ENCODE measurements at places on chromosomes 4 and X. TPM values are rescaled to one million over a fixed set of nuclear protein-coding genes. Genes with fewer than 3 reads are reported as not detected.

- no peak overlapping the region for H3K27ac ChIP-seq
- H3K4me1 ChIP-seq, result no peaks in the 10 kb centered on the region
- no peaks in the 10 kb centered on the region for H3K27me3 ChIP-seq
- H3K4me3 ChIP-seq, result no peak overlapping the region
- DNase-seq, result no peak
Measured at GRCh38 chr4:53937327-53937726, 127.1 kb downstream of the CHIC2 start.

DNA sequence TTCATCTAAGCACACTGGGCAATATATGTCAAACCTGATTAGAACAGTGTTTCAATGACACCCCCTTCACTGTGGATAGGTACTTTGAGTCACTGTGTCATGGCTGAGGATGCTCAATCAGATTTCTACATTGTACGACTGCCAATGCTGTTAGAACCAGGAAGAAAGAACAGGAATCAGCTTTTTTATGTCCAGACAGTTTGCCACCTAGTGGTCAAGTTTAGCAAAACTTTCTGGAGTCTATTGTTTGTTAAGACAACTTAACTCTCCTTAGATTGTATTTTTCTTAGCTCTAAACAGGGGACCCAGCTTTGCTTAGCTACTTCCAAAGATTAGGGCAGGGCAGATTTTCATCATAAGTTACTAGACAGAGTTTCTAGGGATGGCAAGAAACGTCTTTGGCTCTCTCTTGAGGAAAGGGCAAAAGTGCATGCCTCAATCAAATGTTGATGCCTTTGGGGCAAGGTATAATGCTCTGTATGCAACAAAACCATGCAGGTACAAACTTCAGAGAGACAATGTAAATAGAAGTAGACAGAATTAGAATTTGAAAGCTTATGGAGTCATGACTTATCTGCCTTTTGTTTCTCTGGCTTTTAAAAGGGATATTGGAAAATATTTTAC lies 40.5 kb upstream of the BMP3 start:
- H3K27ac ChIP-seq, result no peak overlapping the region
- no peaks in the 10 kb centered on the region for H3K27me3 ChIP-seq
- DNase-seq, result peak; percentile 38
- H3K4me1 ChIP-seq, result no peaks in the 10 kb centered on the region
- H3K36me3 ChIP-seq, result no peaks in the 10 kb centered on the region

DNA sequence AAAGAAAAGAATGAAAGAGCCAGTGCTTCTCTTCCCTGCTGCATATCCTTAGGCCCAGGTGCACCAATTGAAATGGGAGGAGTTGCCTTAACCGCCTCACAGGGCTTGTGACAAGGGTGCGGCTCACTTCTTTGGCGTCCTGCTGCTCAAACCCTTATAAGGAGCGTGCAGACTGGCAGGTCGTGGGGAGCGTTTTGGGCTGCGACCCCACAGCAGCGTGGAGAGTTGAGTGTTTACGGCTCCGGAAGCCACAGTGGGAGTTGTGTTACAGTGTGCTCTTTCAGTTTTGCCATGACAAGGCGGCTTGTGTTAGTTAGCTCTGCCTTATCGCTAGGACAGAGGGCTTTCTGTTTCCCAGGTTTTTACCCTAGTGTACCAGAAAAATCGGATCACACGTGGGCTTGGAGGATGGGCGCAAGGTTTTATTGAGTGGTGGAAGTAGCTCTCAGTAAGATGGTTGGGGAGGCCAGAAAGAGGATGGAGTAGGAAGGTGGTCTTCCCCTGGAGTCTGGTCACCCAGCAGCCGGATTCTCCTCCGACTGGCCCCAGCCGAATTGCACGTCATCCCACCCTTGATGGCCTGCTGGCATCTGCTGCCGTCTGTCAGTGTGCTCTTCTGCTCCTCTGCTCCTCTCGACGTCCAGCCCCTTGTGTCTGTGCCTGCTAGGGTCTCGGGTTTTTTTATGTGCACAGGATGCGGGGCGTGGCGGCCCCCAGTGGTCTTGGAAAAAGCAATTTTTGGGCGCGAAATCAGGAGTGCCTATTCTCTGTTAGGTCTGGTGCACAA lies 718.9 kb downstream of the ARAP2 start:
- H3K27me3 ChIP-seq, result no peaks in the 10 kb centered on the region
- H3K36me3 ChIP-seq, result no peaks in the 10 kb centered on the region
- DNase-seq, result no peak
- H3K4me1 ChIP-seq, result no peaks in the 10 kb centered on the region
- no peak overlapping the region for H3K27ac ChIP-seq

DNA sequence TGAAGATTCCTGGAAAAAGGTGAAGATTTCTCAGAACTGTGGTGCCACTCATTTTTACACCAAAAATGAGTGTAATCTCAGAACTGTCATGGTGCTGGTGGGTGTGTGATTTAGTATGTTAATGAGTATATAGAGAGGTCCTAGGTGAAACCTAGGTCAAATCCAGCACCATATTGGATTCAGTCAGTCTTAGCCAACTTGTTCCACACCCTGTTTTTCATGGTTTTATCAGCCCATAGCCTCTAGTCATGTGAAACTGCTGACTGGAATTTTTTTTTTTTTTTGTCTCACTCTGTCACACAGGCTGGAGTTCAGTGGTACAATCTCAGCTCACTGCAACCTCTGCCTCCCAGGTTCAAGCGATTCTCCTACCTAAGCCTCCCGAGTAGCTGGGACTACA lies 58.0 kb downstream of the LAS1L start:
- no peaks in the 10 kb centered on the region for H3K36me3 ChIP-seq
- H3K27me3 ChIP-seq, result no peaks in the 10 kb centered on the region
- H3K27ac ChIP-seq, result no peak overlapping the region
- no peak for DNase-seq

DNA sequence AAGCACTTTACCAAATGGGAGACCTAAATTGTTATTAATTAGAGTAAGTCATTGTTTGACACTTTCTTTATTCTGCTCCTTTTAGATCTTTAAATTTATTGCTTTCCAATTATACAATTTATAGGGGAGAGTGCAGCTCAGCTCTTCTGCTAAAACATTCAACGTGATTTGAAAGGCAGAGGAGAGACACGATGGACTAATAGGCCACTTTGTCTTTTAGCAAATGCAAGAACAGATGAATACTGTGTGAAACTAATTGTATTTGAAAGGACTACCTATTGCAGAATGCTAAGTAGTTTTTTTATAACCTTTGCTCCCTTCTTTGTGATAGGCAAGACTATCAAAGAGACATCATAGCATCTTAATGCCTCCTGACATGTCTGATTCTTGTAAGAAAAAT lies 320.4 kb upstream of the KLF3 start:
- H3K4me3 ChIP-seq, result no peak overlapping the region
- no peaks in the 10 kb centered on the region for H3K36me3 ChIP-seq
- DNase-seq, result no peak
- H3K27me3 ChIP-seq, result no peaks in the 10 kb centered on the region
- H3K27ac ChIP-seq, result no peak overlapping the region

GRCh38 chr4:167114416-167114971 lies 119.8 kb downstream of the SPOCK3 start:
- H3K27ac ChIP-seq, result no peak overlapping the region
- no peaks in the 10 kb centered on the region for H3K27me3 ChIP-seq
- H3K4me3 ChIP-seq, result no peak overlapping the region
- H3K4me1 ChIP-seq, result no peaks in the 10 kb centered on the region
- no peaks in the 10 kb centered on the region for H3K36me3 ChIP-seq
- DNase-seq, result no peak

DNA sequence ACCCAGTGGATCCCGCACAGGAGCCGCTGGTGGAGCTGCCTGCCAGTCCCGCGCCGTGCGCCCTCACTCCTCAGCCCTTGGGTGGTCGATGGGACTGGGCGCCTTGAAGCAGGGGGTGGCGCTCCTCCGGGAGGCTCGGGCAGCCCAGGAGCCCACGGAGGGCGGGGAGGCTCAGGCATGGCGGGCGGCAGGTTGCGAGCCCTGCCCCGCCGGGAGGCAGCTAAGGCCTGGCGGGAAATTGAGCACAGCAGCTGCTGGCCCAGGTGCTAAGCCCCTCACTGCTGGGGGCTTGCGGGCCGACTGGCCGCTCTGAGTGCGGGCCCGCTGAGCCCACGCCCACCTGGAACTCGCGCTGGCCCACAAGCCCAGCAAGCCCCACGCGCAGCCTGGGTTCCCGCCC lies 127.1 kb upstream of the TMEM164 start:
- H3K4me3 ChIP-seq, result no peak overlapping the region
- H3K27me3 ChIP-seq, result no peaks in the 10 kb centered on the region
- no peak for DNase-seq
- no peak overlapping the region for H3K27ac ChIP-seq

GRCh38 chr4:35238793-35239192 lies 1005.5 kb downstream of the ARAP2 start:
- no peak overlapping the region for H3K27ac ChIP-seq
- no peaks in the 10 kb centered on the region for H3K36me3 ChIP-seq
- H3K4me1 ChIP-seq, result no peaks in the 10 kb centered on the region
- H3K27me3 ChIP-seq, result no peaks in the 10 kb centered on the region

- H3K4me3 ChIP-seq, result peak overlapping the region; percentile 65
- no peaks in the 10 kb centered on the region for H3K36me3 ChIP-seq
- H3K27ac ChIP-seq, result peak overlapping the region; percentile 58
- H3K27me3 ChIP-seq, result no peaks in the 10 kb centered on the region
Measured at GRCh38 chr4:159104694-159105414, 2.0 kb downstream of the RAPGEF2 start.

The SH3RF1 gene
- 1.1 TPM for total RNA-seq

The PLP1 gene
- total RNA-seq, result not detected

- no peak for DNase-seq
- no peaks in the 10 kb centered on the region for H3K4me1 ChIP-seq
- H3K27me3 ChIP-seq, result no peaks in the 10 kb centered on the region
Measured at GRCh38 chrX:151004085-151004484, 20.9 kb downstream of the HMGB3 start.

The KIF4A gene
- total RNA-seq, result 17.7 TPM

GRCh38 chr4:164467493-164467892 lies 286.4 kb upstream of the SMIM31 start:
- no peaks in the 10 kb centered on the region for H3K36me3 ChIP-seq
- no peak for DNase-seq
- H3K4me3 ChIP-seq, result no peak overlapping the region
- no peaks in the 10 kb centered on the region for H3K27me3 ChIP-seq

The ABCB7 gene
- 25.4 TPM for total RNA-seq

- H3K36me3 ChIP-seq, result no peaks in the 10 kb centered on the region
- peaks cover 44% of the 10 kb centered on the region for H3K4me1 ChIP-seq
- H3K4me3 ChIP-seq, result no peak overlapping the region
- no peak overlapping the region for H3K27ac ChIP-seq
Measured at GRCh38 chr4:40281913-40282312, 53.2 kb upstream of the CHRNA9 start.

DNA sequence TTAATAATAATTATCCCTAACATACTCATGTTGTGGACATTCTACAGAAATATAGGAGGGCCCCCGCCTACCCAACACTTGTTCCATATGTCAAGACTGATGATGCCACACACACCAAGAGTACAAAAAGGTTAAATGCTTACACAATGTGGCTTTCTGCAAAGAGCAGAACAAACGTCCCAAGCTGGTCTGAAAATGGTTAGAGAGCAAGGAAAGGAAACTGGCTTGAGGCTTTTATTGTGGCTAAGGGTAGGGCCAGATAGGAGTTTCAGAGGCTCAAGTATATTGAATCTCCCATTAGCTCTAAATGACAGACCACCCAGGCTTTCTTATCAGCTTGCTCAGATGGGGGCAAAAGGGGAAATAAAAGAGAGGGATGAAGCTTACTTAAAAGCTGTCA lies 134.1 kb upstream of the C1QTNF7 start:
- H3K27ac ChIP-seq, result no peak overlapping the region
- H3K27me3 ChIP-seq, result no peaks in the 10 kb centered on the region
- H3K4me3 ChIP-seq, result no peak overlapping the region

The STARD8 gene
- 0.42 TPM for total RNA-seq

DNA sequence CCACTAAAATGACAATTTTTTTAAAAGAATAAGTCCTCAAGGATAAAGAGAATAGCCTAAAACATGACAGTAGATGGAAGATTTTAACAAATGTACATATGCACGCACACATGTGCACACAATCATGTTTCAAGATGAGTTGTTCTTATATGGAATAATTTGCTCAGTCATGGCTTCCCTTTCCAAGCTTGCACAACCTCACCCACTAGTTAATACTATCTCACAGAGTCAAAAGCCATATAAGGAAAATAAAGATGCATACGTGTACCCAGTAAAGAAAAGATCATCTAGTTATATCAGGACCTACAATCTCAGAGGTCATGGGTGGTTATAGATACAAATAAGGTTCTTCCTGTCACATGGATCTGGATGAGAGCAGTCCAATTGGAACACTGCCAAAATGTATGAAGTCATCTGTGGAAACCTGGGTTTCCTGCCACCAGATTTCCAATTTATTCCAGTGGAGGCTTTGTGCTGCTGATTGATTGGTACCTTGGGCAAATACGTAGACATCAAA lies 56.1 kb downstream of the FAM13A start:
- DNase-seq, result no peak
- H3K27ac ChIP-seq, result peak overlapping the region; percentile 46
